ENCODE measurements at places on chromosomes 12 and 14.

GRCh38 chr12:112517730-112518364 is 99.1 kb downstream of the PTPN11 start:
- no peak for DNase-seq

GRCh38 chr14:24282736-24283135 is 11.3 kb upstream of the RABGGTA start:
- DNase-seq, result no peak

DNA sequence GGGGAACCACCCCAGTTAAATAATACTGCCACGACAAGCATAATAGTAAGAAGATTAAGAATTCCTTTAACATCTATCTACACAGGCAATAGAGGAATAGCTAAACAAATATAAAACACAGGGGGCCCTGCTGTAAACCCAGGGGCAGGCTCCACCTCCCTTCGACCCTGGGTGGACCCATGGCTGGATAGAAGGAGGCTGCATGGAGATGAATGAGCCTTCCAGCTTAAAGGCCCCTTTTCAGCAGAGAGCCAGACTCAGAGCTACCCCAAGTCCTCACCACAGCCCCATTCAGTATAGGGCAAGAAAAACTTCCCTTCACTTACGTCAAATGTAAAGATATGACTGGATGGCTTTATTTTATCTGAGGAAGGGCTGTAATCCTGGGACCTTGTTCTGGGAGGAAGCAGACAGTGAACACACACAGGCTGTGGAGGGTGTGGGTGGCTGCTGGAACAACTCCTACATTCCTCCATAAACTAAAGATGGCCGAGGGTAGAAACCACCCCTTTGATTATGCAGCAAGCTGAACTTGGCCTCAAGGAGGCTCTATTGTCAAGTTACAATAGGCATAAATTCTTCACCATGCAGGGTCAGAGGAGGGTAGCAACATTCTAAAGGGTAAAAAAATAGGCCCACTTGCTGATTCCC is 30.4 kb downstream of the NUAK1 start:
- peak; percentile 36 for DNase-seq

GRCh38 chr12:22866406-22866805 is 241.4 kb downstream of the ETNK1 start:
- no peak for DNase-seq

DNA sequence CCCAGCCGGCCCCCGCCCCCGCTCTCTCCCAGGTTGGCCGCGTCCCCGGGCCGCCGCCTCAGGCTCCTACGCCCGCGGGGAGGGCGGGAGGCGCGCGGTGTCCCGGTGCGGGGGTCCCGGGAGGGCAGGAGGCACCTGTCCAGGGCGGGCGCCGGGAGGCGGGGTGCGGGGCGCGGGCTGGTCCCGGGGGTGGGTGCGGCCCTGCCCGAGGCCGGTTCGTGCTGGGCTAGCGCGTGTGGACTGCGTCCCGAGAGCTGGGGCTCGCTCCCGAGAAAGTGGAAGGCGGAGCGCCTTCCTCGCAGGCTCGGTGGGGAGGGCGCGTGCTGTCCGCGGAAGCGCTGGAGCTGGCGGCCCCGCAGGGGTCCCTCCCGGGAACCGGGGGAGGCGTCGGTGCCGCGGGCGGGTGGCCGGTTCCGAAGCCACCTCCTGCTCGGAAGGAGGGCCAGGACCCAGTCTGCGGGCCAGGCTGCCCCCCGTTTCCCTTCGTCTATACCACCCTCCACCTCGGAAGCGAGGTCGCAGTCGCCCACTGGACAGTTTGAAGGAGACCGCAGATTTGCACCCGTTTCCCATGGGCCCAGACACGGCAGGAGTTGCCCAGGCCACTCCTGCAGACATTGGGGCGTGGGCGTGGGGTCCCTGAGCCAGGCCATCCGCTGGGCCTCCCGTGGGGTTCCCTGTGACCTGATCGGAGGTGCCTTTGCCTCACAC is 636 bp downstream of the ZFYVE21 start:
- DNase-seq, result no peak

DNA sequence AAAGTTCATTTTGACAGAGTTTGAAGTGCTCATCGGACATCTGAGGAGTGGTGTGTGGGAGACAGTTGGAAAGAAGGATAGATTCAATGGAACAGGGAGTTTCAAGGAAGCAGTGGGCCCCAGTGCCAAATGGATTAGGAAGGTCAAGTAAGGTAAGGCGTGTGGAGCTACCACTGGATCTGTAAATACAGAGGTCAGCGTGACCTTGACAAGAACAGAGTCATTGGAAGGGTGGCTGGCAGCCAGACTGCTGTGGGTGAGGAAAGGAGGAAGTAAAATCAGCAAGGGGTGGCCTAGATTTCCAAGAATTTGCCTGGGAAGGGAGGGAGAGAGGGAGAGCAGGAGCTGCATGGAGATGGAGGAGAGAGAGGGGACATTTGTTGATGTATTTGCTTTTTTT is 68.2 kb upstream of the IGF1 start:
- no peak for DNase-seq

GRCh38 chr14:64821651-64822050 is 58.1 kb downstream of the SPTB start:
- no peak for DNase-seq

- DNase-seq, result no peak
These were observed 127.6 kb upstream of the TRHDE start for GRCh38 chr12:72144553-72144952.

- DNase-seq, result no peak
These were observed 246.3 kb downstream of the NUAK1 start for GRCh38 chr12:105892362-105892910.

- DNase-seq, result peak; percentile 7
These were observed 106.2 kb downstream of the UNC79 start for GRCh38 chr14:93536945-93537344.

DNA sequence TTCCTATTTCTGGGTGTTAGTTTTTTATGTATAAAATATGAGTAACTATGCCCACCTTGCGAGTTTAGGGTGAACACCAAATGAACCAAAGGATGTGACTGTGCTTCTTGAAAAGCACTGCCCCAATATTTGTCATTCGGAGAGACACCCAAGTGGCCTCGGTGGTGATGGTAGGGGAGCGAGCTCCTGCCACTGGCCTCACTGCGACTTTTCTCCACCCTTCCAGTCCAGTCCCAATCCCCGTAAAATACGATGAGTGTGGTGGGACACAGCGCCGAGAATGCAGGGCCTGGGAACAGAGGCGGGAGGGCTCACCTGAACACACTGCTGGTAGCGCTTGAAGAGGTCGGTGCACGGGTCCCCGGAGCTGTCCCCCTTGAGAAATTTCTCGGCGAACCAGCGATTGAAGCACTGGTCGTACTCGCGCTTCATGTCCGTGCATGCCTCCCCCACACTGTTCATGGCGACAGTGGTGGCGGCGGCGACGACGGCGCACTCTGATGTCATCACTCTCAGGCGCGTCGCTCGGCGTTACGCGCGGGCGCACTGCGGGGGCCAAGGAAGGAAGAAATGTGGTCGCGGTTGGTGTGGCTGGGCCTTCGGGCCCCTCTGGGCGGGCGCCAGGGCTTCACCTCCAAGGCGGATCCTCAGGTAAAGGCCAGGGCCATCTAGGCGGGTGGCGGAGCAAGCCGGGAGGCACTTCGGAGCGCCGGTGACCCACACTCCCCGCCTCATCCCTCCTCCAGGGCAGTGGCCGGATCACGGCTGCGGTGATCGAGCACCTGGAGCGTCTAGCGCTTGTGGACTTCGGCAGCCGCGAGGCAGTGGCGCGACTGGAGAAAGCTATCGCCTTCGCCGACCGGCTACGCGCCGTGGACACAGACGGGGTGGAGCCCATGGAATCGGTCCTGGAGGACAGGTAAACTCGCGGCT is at the start of the genes GATC and TRIAP1:
Gene GATC, plus strand, starts transcription at position 534 of the 933 bp plus-strand sequence. Its CDS starts 37 bp downstream, at position 571.
Gene TRIAP1, minus strand, starts transcription at position 474 of the 933 bp plus-strand sequence. Its CDS starts 12 bp downstream, at position 462.
- DNase-seq, result peak; percentile 76

- no peak for DNase-seq
These were observed 480.7 kb downstream of the PRKD1 start for GRCh38 chr14:29446971-29447370.

- no peak for DNase-seq
These were observed 20.6 kb downstream of the ST8SIA1 start for GRCh38 chr12:22313963-22314330.

DNA sequence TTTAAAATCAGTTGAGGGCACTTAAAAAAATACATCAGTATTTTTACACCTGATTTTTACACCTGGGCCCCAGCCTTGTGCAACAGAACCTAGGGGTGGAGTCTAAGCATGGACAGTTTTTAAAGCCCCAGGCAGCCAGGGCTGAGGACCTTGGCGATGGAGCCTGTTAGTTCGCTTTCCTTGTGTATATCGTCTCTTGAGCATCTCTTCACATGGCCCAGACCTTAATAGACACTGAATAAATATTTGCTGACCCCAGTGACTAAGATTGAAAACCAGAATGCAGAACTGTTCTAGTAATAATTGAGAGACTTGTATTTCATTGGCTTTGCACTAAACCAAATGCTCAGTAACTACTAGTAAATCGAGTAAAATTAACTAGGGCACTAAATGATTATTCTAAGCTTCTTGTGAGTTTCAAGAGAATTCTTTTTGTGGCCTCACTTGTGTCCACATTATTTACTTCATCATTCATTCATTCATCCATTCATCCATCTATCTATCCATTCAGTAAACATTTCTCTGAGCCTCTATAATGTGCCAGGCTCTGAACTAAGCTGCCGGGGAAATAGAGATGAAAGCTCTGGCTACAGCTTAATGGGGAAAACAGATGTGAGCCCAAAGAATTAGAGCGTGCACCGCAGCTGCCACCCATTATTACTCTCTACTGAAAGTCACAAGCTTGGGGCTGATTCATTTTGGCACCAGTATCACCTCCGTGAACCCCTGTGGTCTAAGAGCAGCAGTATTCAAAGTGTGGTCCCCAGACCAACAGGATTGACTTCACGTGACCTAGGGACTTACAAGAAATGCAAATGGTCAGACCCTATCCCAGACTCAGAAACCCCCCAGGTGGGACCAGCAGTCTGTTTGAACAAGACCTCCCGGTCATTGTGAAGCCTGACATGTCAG is 30.7 kb upstream of the BCL7A start:
- no peak for DNase-seq

GRCh38 chr14:103050935-103051334 is 6.4 kb downstream of the CDC42BPB start:
- DNase-seq, result no peak

- no peak for DNase-seq
These were observed 22.1 kb upstream of the EIF4B start for GRCh38 chr12:52984136-52984535.

DNA sequence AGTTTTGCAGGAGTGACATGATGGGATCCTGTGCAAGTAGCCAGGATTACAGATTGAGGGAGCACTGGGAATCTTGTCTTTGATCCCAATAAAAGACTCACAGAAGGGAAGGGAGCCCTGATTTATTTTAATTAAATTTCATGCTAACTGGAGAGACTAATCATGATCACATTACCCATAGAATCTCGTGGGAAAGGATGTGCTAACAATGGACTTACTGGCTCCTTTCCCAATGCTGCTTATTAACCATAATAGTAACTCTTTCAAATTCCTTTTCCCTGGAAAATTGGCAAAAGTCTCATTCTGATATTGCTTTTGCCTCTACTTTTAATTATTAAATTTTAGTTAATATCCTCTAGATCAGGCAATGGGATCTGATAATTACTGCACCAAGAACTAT is 174.8 kb upstream of the AVPR1A start:
- no peak for DNase-seq

DNA sequence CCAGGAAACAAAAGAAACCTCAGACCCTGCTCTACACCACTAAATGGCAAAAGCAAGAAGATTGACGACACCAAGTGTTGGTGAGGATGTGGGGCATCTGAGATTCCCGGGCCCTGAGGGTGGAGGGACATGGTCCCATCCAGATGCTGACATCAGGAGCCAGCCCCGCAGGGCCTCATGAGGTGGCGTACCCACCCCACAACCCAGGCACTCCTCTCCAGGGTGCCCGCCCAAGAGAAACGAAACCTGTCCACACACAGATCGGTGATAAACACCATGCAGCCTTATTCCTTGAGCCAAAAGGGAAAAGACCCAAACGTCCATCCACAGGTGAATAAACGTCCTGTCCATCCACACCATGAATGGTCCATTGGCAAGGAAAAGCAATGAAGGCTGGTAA is 54.8 kb upstream of the C14orf180 start:
- DNase-seq, result no peak

GRCh38 chr12:19042221-19042620 is 87.3 kb upstream of the PLEKHA5 start:
- no peak for DNase-seq

DNA sequence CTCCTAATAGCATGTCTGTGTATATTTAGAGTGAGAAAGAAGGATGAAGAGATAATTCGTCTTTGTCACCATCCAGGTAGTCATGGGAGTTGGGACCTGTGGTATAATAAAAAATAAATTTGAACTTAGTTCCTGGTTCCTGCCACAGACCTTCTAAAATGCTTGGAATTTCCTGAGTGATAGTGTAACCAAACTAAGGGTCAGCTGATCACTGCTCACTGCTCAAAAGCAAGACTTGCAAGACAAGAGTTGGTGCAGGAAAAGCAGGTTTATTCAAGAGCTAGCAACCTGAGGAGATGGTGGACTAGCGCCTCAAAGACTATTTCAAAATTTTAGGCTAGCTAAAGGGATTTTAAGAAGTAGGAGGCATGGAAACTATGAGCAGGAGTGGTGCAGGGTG is 19.1 kb downstream of the ANG start:
- no peak for DNase-seq

- DNase-seq, result no peak
These were observed 16.0 kb downstream of the FZD10 start for GRCh38 chr12:130178282-130178681.

DNA sequence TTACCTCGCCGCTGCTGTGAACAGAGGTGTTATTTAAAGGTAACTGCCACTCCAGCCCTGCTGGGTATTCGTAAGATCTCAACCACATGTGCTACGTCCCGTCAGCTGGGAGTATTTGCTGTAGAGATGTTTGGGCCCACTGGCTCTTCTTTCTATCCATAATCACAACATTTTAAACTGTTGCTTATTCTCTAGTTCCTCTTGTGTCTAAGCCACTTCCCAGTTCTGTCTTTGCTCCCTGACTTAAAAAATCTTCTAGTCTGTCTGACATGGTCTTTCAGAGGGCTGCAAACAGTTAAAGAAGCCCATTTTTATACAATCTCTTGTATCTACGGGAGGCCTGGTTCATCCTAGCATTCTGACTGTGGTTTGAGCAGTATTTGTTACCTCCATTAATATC is 33.2 kb upstream of the HELB start:
- no peak for DNase-seq

DNA sequence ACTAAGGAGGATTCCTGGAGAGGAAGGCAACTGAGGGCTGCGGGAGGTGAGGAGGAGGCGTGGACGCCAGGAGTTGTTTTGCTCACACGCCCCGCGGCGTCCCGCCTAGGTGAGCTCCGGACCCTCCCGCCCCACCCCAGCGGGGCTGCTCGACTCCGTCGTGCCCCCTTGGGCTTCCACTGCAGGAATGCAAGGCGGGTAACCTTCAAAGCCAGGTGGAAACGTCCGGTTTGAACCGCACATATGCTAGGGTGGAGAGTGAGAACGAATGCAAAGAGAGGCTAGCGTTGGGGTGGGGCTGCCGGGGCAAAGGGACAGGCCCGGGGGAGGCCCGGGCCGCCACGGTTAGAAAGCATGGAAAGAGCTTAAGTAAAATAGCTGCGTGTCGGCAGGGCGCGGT is 5.4 kb upstream of the DPPA3 start:
- peak; percentile 30 for DNase-seq

Measured in SW480 (cell line).